ENCODE measurements at places on chromosomes 1 and 21.

DNA sequence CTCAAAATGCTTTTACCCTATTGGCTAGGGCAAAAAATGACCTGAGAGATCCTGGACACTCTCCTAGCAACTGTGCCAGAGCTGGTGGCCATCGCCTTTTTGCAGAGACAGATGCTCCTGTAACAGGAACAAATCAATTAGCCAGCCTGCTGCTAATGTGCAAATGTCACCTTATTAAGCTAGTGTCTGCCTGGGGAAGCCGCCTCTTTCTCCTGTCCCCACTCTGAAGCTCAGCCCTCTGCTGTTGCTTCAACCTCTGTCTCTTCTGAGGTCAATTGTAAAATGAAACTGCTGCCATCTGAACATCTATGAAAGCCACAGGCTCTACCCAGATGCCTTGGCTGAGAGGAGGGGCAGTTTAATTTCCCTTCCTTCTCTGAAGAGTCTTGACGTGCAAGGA is 85.5 kb upstream of the CACNA1E start:
- no peak for DNase-seq

- no peak for DNase-seq
These were observed 3.5 kb downstream of the DHCR24 start for GRCh38 chr1:54883349-54884102.

- no peak for DNase-seq
These were observed 2.4 kb downstream of the SLC27A3 start for GRCh38 chr1:153777648-153778047.

DNA sequence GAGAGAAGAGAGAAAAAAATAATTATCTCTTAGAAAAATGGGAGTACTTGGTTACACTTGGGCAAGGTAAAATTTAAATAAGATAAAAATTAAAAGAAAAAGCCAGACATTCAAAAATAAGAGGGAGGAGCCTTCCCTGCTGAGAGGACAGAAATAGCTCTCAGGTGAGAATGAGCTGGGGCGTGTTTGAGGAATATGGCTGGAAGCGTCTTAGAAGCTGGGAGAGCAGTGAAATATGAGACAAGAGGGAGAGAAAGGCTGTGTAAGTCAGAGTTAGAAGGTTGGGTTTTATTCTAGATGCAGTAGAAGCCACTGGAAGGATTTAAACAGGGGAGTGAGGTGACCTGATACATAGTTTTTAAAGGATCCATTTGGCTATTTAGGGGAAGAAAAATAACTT is 154.2 kb upstream of the L1TD1 start:
- DNase-seq, result no peak

DNA sequence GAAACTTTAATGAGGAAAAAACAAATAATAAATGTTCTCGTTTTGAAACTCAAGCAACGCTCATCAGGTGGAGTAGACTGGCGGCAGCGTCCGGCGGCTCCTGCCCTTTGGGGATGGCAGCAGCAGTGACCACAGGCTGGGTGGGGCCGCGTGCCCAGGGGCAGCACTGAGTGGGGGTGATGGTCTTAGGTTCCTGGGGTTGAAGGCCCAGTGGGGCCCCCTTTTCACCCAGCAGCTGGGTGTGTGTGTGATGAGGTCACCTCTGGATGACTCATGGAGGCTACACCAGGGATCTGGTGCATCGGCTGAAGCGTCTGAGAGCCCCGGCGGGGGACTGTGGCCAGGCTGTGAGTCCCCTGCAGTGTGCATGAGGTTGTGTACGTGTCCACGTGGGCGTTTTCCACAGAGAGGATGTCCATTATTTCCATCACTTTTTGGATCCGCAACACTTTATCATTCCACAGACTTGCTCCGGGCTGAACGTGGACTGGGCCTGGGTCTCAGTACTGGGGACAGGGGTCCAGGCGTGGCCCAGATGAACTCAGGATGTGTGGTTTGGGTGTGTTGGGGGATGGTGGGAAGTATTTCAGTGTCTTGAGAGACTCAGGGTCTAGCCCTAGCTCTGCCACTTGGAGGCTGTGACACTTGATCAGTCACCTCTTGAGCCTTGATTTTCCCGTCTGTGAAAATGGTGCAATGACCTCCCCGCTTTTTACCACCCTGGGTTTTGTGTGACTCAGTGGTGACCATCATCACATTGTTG is 25.6 kb downstream of the LDLRAP1 start:
- DNase-seq, result no peak

- DNase-seq, result peak; percentile 89
These were observed 61.2 kb downstream of the NRIP1 start for GRCh38 chr21:15003463-15004135.

DNA sequence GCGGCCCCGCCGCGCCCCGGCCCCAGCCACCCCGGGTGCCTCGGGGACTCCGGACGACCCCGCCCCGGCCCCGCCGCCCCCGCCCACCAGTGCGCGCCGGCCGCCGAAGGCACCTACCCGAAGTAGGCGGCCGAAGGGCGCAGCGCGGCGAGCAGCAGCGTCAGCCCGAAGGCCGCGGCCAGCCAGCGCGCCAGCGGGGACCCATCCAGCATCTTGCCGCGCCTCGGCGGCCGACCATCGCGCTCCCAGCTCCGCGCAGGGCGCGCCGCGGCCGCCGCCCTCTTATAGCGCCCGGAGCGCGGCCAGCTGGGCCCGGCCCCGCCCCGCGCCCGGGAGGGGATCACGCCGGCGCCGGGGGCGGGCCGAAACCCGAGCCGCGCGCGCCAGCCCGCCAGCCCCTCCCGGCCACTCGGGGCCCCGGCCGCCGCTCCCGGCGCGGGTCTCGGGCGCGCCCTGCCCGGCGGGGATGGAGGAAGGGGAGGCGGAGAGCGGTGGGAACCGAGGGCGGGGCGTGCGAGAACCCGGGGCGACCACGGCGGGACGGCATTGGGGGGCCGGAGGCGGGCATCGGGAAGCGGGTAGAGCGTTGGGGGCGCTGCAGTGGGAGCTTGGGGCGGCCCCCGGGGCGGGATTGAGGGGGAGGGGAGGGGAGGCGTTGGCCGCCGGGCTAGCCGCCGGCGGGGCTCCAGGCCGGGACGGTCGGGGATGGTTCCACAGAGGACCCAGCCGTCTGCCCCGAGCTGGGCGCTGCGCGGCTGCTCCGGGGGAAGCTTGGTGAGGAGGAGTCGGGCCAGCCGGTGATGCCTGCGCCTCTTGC is at the start of gene WNT9A:
WNT9A (minus strand) TSS at position 257 of the 817 bp plus-strand sequence; CDS start at position 212, 45 bp downstream.
- DNase-seq, result no peak

All from retina (tissue), 1 donor.